ENCODE measurements at places on chromosomes 12 and 14.

DNA sequence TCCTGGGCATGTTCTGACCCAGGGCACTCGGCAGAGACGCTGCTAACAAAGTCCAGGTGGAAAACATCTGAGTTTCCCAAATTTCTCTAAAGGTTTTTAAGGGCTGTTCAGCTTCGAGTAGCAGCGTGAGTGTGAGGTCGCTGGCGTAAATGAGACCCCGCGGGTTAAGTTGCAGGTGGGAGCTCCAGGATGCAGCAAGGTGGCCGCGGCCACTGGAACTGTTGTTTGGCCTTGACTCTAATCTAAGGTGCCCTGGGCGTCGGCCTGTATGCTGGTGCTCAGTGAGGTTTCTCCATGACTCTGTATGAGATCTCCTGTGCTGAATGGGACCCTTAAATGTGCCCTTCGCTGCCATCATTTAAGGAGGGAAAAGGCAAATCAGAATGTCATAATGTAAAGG, 50.7 kb downstream of the ELK3 start:
- no peak for DNase-seq

- peak; percentile 79 for DNase-seq
These were observed 241.4 kb downstream of the PHLDA1 start for GRCh38 chr12:75790219-75790618.

- DNase-seq: peak; percentile 6
These were observed 55.5 kb downstream of the MYRFL start for GRCh38 chr12:69880571-69880970.

DNA sequence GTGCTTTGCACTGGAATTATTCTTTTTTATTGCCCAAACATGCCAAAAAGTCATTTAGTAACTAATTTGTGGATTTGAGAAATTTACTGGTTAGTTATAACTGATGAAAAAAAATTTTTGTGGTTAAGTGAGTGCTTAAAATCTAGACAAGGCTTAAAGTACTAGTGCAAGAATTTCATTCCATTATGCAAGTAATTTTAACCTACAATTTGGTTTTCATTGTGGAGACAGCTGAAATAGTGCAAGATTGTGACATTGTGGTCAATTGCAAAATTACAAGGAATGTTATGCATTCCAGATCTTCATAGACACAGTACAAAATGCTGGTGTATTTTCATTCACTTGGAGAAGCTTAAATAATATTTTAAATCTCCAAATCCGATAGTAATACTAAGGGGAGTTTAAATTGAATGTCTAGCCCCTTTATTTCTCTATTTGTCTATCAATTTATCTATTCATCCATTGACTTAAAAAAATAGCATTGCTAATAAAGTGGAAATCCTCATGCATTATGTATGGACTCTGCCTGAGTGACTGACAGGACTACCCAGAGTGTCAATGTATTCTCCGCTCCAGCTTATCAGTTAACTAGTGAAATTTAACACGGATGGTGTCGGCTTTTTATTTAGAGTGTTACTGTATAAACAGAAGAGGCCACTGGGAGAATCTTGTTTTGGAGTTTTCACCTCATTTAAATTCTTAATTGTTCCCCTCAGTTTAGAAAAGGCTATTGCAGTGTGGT, 125.9 kb downstream of the ALX1 start:
- no peak for DNase-seq

- no peak for DNase-seq
These were observed 24.1 kb downstream of the YAF2 start for GRCh38 chr12:42213954-42214426.

DNA sequence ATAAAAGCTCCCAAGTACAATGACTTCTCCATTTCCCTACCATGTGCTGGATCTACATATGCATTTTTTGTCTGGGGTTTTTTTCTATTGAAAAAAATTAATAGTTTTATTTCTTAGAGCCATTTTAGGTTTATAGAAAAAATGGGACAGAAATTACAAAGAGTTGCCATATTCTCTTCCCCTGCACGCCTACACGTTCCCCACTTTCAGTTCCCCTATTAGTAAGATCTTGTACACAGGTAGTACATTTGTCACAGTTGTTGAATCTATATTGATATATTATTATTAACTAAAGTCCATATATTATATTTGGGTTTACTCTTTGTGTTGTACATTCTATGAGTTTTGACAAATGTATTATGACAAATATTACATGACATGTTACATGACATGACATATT, 35.7 kb downstream of the SIX6 start:
- no peak for DNase-seq

DNA sequence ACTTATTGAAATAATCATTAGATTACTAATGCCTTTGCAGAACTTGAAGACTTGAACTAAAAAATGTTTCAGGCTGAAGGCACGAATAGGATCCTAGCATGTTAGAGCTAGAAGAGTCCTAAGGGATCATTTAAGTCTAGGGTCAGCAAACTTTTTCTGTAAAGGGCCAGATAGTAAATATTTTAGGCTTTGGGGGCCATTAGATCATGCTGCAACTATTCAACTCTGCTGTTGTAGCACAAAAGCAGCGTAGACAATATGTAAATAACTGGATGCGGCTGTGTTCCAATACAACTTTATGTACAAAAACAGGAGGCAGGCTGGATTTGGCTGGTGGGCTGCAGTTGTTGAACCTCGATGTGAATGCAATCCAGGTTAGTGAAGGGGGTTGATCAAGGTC, 221.7 kb downstream of the ATP23 start:
- no peak for DNase-seq

DNA sequence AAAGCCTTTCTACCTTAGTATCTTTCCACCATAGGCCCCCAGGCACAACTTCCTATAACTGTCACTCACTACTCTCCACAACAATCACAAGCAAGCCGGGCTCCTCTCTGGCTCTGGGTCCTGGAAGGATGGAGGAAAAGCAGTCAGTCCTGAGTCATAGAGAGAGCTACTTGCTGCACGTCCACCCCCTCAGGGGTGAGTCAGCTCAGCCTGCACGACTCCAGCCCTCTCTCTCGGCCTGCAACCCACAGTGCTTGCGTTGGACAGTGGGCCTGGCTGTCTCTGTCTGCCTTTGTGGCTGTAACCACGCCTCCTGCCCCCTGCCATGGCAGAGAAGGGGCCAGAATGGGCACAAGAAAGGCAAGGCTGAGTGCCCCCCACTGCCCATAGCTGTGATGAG, 154.1 kb upstream of the FKBP4 start:
- DNase-seq: peak; percentile 91

DNA sequence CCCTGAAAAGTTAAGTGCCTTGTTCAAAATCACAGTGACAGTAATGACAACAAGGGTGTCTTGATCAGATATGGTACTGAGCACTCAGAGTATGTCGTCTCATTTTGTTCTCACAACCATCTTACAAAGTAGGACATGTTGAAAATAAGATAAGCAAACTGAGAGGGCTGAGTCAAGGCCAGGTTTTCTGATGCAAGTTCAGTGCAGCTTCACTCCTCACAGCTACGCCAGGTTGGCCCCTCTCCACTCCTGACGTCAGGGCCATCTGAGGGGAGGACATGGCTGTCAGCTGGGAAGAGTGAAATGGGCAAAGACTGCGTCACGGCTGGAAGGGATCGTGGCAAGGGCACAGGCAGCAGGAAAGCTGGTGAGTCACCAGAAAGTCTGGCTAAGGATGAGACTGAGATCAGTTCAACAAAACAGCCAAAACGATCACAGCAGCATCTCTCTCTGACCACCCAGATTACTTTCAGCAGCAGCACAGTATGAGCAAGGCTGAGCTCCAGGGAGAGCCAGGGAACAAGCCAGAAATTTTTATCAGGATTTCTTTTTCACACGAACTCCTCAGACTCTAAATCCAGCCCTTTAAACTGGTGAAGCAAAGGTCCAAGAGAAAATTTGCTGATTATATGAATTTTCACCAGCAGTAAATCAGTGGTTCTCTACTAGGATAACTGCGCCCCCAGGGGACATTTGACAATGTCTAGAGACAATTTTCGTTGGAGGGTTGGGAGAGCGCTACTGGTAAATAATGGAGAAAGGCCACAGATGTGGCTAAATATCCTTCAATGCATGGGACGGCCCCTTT, 297.9 kb upstream of the AMIGO2 start:
- peak; percentile 95 for DNase-seq

Data from mammary epithelial cell (primary cell).